Inflammatory macrophage treated with lipopolysaccharide for 1 hour (primary cell): ENCODE measurements at places on chromosomes 6 and 20.

- DNase-seq, result no peak
These were observed 25.6 kb upstream of the ADGRF4 start for GRCh38 chr6:47672816-47673215.

DNA sequence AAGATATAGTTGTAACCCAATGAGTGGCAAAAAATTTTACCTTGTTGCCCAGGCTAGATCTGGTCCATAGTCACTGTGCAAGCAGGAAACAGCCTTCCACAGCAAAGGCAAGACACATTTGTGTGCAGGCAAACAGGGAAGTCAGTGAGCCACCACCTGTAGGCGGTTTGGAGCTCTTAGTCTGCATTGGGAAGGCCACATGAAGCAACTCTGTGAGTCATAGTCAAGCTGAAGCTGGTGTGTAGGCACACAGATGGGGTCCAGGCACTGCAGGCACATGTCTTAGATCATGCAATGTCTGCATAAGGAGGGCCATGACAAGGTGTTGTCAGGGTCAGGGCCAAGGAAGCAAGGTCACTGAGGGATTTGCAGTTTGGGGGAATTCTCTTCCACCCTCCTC is 543.2 kb upstream of the EPHA7 start:
- peak; percentile 13 for DNase-seq

- no peak for DNase-seq
These were observed 17.5 kb downstream of the TTBK1 start for GRCh38 chr6:43260791-43261190.

- no peak for DNase-seq
These were observed 95.1 kb upstream of the EXOC2 start for GRCh38 chr6:788058-788457.

GRCh38 chr20:21102603-21103311 is 3.4 kb downstream of the LINC00237 start:
- peak; percentile 28 for DNase-seq

GRCh38 chr6:21829126-21829525 is 235.6 kb downstream of the SOX4 start:
- DNase-seq, result no peak

DNA sequence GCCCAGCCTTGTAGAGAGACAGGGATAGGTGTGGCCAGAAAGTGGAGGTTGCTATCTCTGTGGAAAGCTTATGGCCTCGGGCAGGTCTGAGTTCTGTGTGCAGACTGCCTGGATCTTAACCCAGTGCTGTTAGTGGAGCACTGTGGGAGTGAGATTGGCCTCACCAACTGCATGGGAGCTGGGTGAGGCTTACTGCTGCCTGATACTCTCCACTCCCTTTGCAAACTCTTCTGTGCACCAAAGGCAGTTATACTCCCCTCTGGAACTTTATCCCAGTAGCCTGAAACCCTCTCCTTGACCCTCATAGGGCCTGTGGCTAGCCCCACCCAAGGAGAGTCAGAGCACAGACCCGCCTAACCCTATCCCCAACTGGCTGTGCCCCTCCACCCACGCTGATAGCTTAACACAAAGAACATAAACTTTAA is 41.4 kb upstream of the PKIB start:
- no peak for DNase-seq

DNA sequence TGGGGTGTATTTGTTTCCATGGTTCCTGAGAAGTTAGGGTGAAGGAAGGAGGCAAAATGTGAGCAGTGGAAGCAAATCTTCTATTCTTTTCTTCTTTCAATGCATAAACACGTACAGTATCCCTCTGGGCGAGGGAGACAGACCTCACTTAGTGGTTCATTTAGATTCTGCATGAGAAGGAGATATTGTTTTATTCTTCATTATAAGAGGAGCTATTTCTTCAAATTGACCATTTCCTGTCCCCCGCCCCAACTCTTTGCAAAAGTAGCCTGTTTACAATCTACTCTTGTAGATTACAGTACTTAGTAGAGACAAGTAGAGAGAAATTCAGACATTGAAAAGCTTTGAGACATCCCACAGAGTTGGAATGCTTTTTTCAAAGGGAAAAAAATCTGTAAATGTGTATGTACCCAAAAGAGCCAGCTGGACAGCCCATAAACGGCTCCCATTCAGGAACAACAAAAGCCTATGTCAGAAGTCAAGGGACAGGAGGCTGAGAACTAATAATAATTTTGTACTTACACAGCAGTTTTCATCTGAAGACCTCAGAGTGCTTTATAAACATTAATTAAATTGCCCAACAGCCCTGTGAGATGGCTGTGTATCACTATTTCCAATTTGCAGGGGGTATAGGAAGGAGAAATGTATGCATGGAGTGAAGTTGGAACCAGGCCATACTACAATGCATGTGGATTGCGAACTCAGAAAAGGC is 23.9 kb downstream of the CD83 start:
- peak; percentile 3 for DNase-seq

DNA sequence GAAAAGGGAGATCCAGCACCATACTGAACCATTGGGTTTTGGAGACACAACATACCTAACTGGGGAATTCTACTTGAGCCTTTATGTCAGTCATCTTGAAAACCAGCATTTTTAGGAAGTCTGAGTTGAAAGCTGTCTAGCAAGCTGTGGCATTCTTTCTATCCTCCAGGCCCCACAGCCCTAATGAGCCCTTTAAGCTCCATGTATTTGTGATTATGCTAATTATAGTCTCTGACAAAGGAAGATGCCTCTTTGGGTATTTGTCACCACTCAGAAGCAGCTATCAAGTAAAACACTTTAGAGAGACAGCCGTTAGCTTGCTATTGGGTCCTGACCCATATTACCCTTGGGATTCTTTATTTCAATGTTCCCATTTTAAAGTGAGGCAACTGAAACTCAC is 159.5 kb upstream of the MANEA start:
- DNase-seq, result no peak

DNA sequence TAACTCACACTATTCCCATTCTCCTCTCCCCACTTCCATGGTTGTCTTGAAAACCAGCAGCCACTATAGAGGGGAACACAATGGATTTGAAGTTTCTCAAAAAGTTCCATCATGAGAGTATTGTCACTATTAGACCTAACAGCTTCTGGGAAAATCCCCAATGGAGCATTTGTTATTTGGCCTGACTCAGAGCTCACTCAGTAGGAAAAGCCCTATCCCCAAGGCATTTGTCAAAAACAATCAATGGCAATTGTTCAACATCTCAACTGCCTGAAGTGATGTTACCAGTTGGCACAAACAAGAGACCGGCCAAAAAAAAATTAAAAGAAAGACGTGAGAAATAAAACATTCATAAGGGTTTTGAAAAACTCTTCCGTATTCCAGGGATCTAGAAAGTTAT is 98.8 kb downstream of the MYLK4 start:
- peak; percentile 72 for DNase-seq

DNA sequence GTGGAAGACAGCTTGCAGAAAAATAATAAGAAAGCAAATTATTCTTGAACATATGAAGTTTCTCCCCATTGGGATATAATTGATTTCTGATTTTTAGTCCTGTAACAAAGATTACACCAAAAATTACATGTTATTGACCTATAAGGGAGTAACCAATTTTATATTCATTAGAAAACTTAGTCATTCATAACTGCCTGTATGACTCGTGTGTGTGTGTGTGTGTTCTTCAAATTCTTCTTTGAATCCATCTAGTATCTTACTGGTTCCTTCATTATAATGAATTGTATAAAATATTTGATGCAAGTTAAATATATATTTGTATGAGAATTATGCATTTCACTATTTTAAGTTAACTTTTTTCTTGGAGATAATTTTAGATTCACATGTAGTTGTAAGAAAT is 310.4 kb downstream of the HAO1 start:
- no peak for DNase-seq
